GM04504 (cell line): ENCODE measurements at places on chromosomes 1 and 21.

GRCh38 chr1:60904099-60904851 is 178.1 kb upstream of the NFIA start:
- DNase-seq = peak; percentile 17

- DNase-seq = no peak
These were observed 2.0 kb downstream of the INAVA start for GRCh38 chr1:200896531-200897196.

- peak; percentile 36 for DNase-seq
These were observed 771 bp upstream of the NTNG1 start for GRCh38 chr1:107139833-107140702.

DNA sequence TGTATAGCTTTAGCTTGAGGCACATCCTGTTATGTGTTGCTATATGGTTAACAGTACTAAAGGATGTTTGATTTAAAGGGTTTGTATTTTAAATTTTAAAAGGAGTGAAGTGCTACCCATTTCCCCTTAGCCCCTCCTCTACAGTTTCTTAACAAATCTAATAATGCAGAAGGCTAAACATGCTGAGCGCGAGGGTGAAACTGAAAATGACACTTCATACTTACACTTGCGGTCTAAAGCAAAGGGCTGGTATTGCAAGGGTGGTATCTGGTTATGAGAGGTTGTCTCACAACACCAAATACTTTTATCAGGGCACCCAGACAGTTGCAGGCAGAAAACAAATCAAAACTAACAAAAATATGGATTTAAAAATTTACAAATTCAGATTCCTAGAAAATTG is 172.3 kb downstream of the SIPA1L2 start:
- no peak for DNase-seq

- no peak for DNase-seq
These were observed at the start of gene SUSD4 for GRCh38 chr1:223363856-223364684. Gene SUSD4, minus strand, starts transcription at chr1:223364176. Its CDS starts 751 bp downstream, at chr1:223363425.

DNA sequence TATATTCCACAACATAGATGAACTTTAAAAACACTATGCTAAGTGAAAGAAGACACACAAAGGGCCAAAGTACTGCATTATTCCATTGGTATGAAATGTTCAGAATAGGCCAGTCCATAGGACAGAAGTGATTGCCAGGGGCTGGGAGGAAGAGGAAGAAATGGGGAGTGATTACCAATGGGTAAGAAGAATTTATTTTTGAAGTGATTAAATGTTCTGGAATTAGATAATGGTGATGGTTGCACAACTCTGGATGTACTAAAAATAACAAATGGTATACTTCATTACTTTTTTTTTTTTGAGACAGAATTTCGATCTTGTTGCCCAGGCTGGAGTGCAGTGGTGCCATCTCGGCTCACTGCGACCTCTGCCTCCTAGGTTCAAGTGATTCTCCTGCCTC is 61.7 kb downstream of the CHD5 start:
- no peak for DNase-seq
